ENCODE measurements at places on chromosomes 3 and 15.

GRCh38 chr15:75616766-75617165 is 8.8 kb downstream of the SNUPN start:
- DNase-seq, result no peak

- no peak for DNase-seq
Measured at GRCh38 chr3:162034368-162034767, 537.8 kb downstream of the OTOL1 start.

- DNase-seq, result no peak
Measured at GRCh38 chr15:55965091-55965490, 28.3 kb downstream of the NEDD4 start.

DNA sequence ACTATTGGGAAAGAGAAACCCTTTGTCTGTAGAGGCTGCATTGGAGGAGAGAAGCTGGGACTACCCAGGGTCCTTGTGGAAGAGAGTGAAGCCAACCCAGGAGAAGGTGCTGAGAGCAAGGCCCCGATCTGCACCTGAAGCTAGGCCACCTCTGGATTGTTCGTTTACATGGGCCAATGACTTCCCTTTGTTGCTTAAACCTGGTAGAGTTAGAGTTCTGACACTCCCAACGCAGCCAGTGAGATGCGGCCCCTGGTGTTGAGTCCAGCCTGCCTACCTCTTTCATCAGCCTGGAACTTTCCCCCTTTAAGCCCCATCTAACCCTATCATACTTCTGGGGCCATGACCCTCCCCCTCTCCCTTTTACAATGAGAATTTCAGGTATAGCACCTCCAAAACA is 30.8 kb downstream of the CCDC13 start:
- DNase-seq, result no peak

GRCh38 chr3:125062904-125063618 is 7.3 kb upstream of the HEG1 start:
- DNase-seq, result no peak

DNA sequence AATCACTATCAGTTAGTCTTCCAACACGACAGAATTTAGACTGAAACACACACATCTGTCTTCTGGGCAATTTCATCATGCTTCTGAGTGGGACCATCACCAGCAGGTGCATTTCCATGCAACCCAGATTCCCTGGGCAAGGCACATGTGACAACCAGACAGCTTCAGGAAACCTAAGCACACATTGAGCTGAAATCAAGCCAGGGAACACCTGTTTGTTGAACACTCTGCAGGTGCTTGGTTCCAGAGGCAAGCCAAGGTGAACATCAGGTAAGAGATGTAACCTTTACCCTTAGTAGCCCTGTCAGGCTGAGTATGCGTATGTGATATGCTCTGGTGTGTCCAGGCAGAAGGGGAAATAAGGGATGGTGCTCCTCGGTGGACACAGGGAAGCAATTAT is 3.3 kb upstream of the PSMD2 start:
- peak; percentile 80 for DNase-seq

DNA sequence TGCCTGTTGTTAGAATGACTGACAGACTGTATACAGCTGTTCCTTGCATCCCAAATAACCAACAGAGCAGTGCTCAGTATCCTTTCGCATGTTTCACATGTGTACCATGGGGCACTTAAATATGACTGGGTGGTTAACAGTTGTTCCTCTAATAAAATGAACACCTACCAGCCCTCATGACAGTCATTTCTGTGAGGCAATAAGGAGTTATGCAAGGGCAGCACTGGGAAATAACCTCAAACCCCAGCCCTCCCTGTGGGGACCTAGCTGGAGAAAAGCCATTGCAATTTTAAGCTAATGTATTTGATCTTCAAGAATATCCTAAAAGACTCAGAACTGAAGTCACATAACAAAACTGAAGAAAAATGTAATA is 7.3 kb downstream of the RFT1 start:
- DNase-seq, result no peak

GRCh38 chr15:67906382-67906781 is 66.5 kb upstream of the RNU6-1 start:
- DNase-seq, result no peak
